Stimulated activated CD4-positive, alpha-beta T cell treated with anti-CD3 and anti-CD28 coated beads, Interleukin-12 subunit alpha, Interleukin-12 subunit beta, amount 100 ng/mL, for 48 hours (primary cell): ENCODE measurements at places on chromosomes 6 and 20.

DNA sequence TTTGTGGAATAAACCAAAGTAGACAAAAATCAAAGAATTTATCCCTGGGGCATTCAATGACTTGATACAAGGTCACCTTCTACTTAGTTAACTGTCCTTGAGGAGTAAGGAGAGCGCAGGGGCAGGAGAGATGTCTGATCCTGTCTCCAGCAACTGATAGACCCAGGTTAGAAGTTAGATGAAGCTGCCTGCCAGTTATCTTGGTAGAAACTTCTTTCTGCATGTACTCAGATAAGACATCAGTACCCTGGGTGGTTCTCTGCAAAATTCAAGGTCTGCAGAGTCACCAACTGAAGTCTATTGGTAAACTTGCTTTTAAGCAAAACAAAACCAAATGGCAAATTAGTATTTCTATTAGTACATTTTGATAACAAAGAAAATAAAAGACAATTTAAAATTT, 2.7 kb downstream of the SGK1 start:
- no peak for DNase-seq

DNA sequence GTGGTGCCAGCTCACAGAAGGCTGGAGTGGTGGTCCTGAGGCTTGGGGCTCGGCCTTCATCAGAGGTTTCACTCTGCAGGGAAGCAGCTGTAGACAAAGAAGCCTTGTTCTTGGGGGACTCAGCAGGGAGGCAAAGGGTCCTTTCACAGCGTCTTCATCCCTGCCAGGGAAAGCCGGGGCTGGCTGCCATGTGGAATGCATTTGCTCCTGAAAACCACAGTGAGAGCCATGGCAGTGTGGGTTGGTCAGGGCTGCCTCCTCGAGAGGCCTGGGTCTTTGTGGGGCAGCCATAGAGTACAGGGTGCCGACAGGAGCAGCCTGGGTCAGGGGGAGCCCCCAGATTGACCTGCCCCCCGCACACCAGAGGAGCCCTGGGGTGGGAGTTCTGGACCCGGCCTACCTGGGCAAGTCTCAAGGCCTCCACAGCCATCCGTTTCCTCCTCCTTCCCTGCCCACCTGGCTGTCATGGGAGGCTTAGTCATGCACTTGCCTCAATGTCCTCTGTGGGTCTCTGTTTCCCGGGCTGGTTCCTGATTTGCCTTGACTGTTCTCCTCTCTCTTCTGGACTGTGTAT, 144.0 kb downstream of the CDC5L start:
- no peak for DNase-seq

- no peak for DNase-seq
Measured at GRCh38 chr6:166236596-166236995, 68.9 kb upstream of the TBXT start.

DNA sequence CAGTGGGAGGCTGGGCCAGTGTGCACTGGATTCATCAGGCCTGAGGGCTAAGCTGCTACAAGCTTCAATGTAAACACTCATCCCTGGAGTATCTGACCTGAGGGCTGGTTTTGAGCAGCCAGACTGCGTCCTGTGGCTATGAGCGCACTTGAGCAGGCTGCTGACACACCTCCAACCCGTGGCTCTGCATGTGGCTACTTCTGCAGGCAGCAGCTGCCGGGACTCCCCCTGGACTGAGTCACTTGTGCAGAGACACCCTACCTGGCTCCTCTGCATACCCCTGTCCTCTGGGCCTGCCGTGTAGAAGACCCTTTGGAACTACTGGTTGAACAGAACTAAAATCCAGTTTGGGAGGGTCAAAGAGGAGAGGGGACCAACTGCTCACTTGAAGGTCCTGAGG, 172.0 kb downstream of the SCP2D1 start:
- no peak for DNase-seq

GRCh38 chr6:51996296-51996947, 91.0 kb downstream of the PKHD1 start:
- DNase-seq = no peak

DNA sequence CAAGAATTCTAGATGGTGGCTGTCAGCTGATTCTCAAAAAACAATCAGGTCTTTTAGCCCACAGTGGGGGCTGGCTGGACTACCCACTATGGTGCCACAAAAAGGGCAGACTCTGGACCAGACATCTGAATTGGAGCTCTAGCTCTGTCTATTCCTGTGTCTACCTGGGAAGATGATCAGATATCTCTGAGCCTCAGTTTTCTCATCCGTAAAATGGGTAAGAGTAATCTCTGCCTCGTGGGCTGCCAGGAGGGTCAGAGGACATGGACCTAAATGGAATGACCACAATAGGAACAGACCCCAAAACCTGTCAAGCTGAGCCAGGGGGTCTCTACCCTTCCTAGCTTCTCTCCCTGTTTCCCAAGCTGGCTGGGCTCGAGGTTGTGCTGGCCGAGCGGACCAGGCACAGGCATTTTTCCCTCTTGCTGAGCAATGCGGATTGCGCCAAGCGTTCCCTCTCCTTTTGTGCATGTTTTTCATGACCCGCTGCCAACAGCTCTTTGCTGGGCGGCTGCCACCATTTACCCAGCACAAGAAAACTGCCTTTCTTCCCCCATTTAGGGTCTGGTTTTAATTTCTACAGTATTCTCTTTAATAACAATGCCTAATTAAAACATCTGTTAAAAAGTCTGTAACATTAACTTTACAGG, 74.7 kb upstream of the MAFB start:
- DNase-seq = no peak

GRCh38 chr6:152233547-152234320, 403.4 kb downstream of the SYNE1 start:
- no peak for DNase-seq

DNA sequence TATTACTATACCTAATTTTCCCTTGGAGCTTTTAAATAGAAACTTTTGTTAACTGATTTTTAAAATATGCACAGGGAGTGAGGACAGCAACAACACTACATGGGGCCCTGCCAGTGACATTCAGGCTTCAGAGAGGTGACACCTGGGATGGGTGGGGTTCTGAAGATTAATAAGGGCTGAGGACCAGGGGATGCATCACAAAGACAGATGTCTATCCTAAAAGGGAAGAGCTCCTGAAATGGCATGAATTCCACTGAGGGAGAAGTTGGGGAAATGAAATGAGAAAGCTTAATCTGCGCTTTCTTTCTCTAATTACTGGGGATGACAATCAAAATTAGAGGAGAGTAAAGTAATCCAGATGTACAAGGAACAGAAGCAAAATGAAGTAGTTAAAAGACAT, 162.8 kb downstream of the BTBD9 start:
- no peak for DNase-seq

DNA sequence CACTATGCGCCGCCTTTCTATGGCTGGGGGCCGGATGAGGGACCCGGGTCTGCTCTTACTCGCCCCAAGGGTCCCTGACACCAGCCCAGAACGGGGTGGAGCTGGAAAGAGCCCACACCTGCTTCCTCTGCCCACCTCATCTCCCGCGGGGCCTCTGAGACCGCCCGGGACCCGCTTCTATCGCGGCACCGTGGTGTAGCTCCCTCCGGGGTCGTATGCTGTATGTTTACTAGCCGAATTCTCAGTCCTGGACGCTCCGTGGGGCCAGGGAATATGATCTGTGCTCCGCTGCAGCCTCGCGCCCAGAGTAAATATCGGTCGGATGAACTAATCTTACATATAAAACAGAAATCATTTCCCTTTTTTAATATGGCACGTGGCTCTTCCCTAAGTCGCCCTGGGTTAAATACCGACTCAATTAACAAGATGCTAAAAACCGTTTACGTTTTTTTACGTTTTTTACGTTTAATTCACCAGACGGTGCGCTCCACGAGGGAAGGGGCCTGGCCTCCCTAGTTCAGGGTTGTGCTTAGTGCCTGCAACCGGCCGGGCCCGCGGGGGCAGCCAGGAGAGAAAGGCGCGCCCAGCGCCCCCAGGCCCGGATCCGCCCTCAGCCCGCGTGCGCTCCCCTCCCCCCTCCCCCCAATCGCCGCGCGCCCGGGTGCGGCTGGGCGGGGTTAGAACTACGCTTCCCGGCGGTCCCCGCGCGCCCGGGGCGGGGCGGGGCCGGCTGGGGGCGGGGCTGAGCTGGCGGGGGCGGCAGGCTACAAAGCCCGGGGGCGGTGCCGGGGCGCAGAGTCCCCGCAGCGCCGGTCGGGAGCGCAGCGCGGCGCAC, at the start of gene RBM38:
Gene RBM38, plus strand, starts transcription at position 793 of the 835 bp plus-strand sequence. CDS start 186 bp downstream, outside the sequence.
- DNase-seq = peak; percentile 73

DNA sequence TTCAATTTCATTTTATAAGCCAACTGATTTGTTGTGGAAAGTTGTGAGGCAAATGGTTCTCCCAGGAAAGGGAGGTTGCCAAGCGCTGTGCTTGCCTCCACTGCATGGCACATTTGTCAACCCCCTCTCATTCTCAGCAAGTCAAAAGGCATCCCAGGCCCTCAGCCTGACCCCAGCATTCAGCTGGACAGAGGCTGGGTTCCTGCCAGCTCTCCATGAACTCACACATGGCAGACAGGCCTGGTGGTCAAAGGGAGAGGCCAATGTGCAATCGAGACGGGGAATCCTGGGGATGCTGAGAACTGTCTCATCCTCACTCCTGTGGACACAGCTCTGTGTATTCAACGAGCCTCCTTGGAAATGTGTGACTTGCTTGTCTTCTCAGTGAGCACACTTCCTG, 106.0 kb upstream of the CDH4 start:
- DNase-seq = no peak

DNA sequence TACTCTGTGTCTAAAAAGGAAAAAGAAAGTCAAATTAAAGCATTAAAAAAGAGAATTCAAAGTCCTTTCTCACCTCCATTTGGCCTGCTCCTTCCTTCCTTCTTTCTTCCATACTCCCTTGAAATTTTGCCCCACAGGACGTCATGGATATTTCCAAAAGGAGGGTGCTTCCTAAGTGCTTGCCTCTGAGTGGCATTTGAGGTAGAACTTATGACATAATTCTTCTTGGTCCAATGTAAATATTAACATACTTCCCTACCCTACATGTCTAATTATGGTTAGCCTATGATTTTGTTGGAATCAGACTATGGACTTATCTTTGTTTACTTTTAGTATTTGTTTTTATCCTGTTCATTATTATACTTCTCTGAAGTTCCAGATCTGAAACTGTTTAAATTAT, 132.3 kb downstream of the PFDN4 start:
- no peak for DNase-seq

DNA sequence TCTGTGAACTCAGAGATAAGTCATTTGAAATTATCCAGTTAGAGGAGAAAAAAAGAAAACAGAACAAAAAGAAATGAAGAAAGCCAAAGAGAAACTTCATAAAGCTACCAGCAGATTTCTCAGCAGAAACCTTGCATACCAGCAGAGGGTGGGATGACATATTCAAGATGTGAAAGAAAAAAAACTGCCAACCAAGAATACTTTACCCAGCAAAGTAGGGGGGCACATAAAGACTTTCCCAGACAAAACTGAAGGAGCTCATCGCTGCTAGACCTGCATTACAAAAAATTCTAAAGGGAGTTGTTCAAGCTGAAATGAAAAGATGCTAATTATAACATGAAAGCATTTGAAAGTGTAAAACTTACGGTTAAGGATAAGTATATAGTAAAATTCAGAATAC, 246.3 kb downstream of the FNDC1 start:
- no peak for DNase-seq

- no peak for DNase-seq
Measured at GRCh38 chr6:39910164-39910563, 24.1 kb downstream of the MOCS1 start.

GRCh38 chr6:158233214-158233795, 65.2 kb downstream of the GTF2H5 start:
- DNase-seq = no peak

GRCh38 chr20:17854307-17854903, 114.2 kb downstream of the SNX5 start:
- no peak for DNase-seq

- no peak for DNase-seq
Measured at GRCh38 chr20:62252342-62252966, 14.1 kb downstream of the OSBPL2 start.

DNA sequence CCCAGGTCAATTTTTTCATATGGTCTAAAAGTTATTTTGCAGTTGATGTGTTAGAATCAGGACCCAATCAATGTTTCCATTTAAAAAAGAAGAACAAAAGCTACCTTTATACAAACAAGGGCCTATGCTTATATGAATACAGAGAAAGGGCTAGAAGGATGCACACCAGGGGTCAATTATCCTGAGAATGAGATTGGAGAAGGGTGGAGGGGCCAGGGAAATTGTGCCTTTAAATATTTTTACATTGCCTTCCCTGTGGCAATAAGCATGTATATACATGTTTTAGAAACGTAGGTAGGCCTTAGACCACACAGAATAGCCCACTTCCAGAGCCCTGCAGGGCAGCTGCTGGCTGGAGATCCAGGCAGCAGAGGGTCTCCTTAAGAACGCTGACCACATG, 12.7 kb downstream of the EXOC2 start:
- no peak for DNase-seq

DNA sequence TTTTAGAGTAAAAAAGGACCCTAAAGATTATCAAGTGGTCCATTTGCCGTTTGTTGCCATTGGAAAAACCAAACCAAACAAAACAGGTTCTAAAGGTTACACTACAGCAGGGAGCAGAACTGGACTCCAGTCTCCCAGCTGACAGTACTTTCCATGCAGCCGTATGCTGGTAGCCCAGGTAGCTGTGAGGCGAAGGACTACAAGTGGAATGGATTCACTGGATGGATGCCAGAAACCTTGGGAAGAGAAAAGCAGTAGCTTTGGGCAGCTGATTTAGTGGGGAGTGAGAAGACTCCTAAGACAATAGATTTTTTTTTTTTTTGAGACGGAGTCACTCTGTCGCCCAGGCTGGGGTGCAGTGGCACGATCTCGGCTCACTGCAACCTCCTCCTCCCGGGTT, 88.3 kb downstream of the SASH1 start:
- no peak for DNase-seq

DNA sequence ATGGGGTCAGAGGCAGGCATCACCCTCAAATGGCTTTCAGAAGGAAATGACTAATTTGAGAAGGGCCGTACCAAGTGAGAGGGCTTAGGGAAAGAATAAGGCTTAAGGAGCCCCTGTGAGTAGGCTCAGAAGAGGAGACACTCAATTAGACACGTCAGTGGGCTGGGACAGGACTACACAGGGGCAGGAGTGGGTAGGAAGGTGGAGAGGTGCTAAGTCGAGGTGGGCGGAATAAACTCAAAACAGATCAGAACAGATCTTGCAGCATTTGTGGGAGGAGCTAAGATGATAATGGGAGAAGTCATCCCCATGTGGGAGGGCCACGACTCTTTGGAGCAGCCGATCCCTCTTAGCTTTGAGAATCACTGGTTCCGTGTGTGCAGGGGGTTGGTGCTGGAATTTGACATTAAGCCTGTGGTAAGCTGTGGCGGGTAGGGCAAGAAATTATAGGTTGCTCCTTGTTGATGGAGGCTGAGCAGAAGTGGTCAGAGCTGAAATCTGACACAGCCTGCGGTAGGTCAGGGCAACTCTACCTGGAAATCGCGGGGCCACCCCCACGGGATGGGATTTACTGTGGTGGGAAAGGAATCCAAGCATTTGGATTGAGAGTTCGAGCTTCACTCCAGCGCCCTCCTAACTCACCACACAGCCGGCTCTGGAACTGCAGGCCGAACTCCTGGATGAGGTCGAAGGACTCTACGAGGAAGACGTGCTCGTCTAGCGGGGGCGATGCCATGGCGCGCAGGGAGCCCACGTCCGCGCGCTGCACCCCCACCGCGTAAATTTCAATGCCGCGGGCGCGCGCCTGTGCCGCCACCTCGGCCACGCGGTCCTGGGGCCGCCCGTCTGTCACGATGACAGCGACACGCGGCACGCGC, 2.8 kb upstream of the RBPJL start:
- no peak for DNase-seq
